ENCODE measurements at places on chromosomes 7 and 10.

- DNase-seq = no peak
These were observed 1061.1 kb downstream of the SORCS3 start for GRCh38 chr10:105702211-105702610.

- DNase-seq = no peak
These were observed 443.7 kb upstream of the SEMA3A start for GRCh38 chr7:84638339-84638697.

DNA sequence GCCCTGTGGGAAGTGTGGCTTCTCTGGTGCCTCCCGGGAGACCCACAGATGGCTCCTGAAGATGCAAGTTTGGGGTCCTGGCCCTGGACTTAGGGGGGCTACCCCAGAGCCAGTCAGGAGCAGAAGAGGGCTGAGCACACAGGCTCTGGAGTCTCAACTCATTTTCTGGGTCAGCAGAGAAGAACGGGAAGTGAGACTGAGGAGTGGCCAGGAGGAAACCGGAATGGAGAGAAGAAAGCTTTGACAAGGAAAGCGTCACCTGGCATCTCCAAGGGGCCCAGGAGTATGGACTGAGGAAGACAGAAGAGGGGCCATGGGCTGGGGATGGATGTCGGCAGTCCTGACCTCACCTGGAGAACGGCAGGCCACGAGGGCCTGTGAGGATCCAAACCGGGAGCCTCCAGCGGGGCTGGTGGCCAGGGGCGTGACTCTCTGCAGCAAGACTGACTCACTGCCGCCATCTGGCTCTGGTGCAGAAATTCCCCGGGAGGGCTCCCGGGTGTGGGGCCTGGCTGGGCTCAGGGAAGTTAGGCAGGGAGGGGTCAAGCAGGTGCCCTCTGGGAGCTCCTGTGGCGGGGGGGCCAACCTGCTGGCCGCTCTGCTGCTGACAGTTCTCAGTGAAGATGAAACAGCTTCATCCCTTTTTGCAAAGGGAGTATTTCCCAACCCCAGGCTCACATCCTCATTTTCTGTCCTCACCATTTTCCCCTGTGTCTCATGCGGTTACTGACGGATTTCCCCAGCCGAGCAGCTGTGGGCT, 23.6 kb downstream of the DAGLB start:
- DNase-seq = no peak

DNA sequence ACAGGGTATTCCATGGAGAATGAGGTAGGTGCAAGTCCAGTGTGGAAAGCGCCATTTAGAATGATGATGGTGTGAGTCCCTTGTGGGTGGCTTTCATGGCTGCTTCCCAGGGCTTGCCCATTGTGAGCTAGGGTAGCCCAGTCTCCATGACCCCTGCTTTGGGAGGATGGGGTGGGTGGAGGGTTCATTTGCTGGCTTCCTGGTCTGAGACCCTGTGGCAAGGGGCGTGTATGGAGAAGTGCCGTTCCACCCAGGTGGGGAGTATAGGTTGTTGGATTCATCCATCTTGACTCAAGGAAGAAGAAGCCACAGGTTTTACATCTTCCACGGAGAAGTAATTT, 27.7 kb downstream of the CCM2 start:
- no peak for DNase-seq

GRCh38 chr10:5538892-5539651, 14.3 kb downstream of the CALML3 start:
- no peak for DNase-seq

DNA sequence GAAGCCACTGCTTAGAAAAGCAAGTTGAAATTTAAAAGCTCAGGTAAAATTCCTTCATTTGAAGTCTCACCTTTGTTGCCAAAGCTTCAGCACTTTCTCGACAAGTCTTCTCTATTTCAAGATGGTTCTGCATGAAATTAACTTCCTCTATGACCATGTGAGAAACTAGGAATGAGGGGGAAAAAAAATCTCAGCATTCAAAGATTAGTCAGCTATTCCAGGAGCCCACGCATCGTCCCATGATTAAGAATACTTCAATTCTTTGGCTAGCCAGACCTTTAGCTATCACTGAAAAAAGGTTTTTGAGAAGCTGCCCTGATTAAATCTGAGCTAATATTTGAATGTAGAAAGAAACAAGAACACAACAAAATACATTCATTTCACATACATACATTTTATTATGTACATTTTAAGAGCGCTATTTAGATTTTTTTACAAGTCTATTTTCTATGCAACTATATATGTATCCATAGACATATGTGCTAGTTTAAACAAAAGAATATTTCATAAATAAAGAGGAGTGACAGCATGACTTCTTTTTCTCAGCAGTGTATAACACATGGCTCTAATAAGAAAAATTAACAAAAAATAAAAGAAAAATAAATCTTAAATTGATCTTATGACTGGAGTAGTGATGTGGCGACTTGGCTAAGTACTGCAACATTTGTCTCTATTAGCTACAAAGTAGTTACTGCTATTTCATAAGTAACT, 44.8 kb downstream of the SHTN1 start:
- no peak for DNase-seq

DNA sequence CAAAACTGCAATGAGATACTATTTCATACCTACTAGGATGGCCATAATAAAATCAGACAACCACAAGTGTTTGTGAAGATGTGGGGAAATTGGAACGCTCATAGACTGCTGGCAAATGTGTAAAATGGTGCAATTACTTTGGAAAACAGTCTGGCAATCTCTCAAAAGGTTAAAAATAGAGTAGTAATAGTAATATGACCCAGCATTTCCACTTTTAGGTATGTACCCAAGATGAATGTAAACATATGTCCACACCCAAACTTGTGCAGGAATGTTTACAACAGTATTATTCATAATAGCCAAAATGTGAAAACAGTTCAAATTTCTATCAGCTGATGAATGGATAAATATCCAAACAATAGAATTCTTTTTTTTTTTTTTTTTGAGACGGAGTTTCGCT, 731.6 kb upstream of the ANKRD30A start:
- DNase-seq = no peak

DNA sequence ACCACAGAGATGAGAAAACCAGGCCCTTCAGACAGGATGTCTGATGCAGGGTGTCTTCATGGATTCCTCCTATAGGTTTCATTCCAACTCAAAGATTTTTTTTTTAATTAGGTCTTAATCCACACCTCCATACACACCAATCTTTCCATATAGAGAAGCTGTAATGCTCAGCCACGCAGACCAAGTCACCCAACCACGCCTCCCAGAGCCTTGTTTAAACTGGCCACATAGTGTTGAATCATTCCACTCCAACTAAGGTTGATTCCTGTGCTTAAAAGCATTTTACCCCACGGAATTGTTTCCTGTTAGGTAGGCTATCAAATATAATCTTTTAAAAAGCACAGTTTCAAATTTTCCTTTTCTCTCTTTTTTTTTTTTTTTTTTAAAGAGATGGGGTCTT, 153.6 kb downstream of the TYW1B start:
- DNase-seq = no peak

DNA sequence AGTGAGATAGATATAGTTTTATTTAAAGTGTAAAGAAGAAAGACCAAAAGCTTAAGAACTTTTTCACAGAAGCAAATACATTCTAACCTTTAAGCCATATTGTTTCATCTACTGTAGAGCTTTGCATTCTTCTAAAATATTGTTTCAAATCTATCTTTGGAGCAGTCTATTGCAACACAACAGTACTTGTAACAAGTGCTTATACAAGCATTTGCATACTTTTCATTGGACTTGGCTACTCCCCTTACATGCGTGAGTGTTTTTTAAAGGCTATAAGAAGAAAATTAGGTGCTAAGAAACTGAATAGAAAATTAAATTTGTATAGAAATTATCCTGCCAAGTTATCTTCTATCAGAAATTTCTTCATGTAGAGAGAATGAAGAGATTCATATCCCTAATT, 45.3 kb downstream of the SEMA3E start:
- no peak for DNase-seq

GRCh38 chr10:75507469-75507868, 76.0 kb downstream of the LRMDA start:
- DNase-seq = no peak

- DNase-seq = peak; percentile 42
These were observed 86.1 kb upstream of the DNAJB6 start for GRCh38 chr7:157250605-157251228.

DNA sequence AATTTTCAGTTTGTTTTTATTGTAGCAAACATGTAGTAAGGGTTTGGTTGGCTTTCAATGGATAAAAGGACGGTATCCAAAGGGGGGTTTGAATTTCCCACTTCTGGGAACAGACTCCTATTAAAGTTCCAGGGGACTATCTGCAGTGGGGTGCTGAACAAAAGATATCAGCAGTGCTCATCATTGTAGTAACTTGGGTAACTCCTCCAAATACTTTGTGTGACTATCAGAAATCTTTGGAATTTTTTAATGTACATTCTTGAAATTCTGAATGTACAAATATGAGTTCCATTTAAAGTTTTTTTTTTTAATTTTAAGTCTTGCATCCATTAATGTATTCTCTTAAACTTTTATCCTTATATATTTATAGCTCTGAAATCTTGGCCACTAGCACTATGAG, 42.1 kb downstream of the CYP51A1 start:
- DNase-seq = no peak

DNA sequence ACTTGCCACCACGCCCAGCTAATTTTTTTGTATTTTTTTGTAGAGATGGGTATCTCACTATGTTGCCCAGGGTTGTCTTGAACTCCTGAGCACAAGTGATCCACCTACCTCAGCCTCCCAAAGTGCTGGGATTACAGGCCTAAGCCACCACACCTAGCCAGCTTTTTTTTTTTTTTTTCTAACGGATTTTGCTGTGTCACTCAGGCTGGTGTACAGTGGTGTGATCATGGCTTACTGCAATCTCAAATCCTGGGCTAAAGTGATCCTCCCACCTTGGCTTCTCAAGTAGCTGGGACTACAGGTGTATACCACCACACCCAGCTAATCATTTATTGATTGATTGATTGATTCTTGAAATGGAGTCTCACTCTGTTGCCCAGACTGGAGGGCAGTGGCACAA, 106.0 kb upstream of the TRIM24 start:
- no peak for DNase-seq

- DNase-seq = no peak
These were observed 6.8 kb upstream of the MACC1 start for GRCh38 chr7:20224025-20224424.

DNA sequence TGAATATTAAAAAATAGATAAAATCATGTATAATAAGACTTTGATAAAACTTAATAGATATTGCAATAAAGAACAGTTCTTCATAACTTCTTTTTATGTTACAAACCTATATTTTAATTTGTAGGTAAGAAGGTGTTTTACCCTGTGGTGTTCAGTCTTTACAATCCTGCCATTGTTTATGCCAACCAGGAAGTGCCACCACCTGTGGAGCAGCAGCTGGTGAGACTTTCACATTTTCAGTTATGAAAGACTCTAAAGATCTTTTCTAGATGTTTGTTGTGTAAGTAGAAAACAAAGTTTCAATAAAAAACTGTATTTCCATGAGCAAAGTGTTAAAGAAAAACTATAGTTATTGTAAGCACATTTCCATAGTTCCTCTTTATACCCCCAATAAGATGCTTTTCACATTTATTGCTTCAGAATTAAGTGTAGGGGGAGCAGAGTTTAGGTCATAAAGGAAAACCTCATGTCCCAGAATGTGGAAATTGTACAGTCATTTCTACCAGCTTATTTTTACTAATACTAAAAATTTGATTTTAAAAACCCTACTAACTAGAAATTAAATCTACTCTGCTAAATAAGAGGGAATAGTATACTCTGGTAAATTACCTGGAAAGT, 28.7 kb downstream of the CSGALNACT2 start:
- DNase-seq = no peak

DNA sequence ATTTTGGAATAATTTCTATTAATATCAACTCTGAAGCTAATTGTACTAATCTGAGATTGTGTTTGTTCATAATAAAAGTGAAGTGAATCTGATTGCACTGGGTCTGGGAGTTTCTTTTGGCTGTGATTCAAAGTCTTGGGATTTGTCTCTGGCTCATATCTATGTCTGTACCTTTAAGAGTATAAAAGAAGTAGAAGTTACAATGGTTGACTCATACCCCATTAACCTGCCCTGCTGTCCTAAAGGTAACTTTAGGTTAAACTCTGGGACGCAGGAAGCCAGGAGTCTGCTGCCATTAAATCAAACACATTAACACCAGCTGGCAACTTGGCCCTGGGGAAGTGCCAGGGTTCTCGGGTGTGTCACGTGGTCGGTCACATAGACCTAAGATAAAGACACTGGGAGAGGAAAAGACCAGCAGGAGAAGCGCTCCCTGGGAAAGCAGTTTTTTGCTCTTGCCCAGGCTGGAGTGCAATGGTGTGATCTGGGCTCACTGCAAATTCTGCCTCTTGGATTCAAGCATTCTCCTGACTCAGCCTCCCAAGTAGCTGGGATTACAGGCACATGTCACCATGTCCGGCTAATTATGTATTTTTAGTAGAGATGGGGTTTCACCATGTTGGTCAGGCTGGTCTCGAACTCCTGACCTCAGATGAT, 17.8 kb downstream of the SCD start:
- no peak for DNase-seq

GRCh38 chr7:129160161-129160905, 15.8 kb downstream of the TSPAN33 start:
- no peak for DNase-seq

GRCh38 chr7:29146888-29147609, 712 bp upstream of the CPVL start:
- DNase-seq = no peak

DNA sequence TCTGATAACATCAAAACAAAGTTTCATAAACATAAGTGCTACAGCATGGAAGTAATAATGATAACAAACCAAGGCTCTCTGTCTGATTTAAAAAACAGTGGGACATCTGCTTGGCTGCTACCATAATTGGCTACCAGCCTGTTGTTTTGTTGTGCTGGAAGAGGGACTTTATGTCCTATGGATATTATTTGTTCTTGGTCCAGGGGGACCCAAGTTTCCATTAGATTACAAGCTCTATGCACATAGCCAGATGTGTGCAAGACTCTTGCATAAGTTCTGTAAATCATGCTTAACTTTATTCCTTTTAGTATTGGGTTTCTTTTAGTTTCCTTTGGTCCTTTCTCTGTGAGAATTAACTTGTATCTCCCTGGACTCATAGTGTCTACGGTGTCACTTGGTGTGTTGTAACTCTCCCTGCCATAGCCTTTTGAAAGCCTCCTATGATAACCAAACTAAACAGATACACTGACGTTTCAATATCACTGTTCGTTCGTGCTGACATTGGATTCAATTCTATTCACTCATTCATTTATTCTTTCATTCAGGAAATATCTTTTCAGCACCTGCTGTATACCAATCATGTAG, 41.4 kb upstream of the CD36 start:
- no peak for DNase-seq

GRCh38 chr7:157691586-157692459, 355.0 kb downstream of the DNAJB6 start:
- DNase-seq = no peak

GRCh38 chr7:139041378-139042085, 5.7 kb upstream of the ZC3HAV1L start:
- DNase-seq = no peak

GRCh38 chr7:2476776-2477446, 713 bp upstream of the GRIFIN start:
- no peak for DNase-seq

- DNase-seq = no peak
These were observed 64.2 kb downstream of the CNNM2 start for GRCh38 chr10:102982296-102982695.
